CD4-positive, alpha-beta T cell treated with Interleukin-6 for 4 hours (primary cell): ENCODE measurements at places on chromosomes 1 and 21.

DNA sequence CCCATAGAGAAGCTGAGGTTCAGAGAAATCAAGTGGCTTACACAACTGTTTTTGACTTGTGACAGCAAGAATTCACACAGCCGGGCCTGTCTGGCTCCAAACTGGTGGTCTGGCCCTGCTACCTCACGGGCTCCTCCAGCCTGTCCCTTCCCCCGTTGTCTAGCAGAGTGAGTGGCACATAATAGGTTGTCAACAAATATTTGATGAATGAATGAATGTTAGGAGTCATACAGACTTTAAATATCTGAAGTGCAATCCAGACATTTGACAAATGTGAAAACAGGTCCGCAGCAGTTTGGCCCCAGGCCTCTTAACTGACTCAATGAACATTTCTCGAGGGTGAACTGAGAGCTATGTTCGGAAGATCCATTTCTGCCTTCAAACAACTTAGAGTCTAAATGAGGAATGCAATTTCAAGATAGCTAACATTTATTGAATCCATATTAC is 1.1 kb upstream of the RHOC start:
- no peak for DNase-seq

- DNase-seq, result no peak
These were observed 2.5 kb upstream of the TTLL10 start for GRCh38 chr1:1171161-1171545.

DNA sequence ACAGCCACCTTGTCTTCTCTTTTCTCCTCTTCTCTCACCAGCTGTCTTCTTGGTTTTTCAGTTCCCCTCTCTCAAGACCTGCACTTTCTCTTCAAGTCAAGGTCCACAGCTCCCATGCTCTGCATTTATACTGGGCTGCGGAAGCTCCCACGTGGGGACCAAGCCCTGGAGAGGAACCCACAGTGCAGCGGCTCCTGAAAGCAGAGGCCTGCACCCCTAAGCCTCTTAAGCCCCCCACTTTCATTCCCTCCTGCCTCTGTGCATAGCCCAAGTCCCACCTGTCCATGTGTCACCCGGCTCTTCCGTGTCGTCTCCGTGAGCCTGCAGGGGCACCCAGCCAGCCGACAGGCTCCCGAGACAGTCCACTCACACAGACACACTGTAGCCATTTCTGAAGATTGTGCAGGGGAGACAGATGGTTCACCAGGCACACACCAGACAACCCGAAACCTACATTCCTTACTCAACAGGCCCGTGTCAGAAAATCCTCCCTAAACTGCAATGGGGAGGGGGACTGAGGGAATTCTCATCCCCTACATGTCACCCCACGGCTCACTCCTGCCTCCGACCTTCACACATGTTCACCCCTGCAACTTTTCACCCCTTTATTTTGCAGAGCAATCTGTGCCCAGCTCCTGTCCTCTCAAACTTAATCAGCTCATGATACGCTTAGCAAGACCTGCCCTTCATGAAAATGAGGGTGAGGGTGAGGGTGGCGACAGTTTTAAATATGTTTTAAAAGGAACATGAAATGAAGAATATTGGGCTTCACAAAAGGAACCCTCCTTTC is 6.3 kb downstream of the MX2 start:
- no peak for DNase-seq

DNA sequence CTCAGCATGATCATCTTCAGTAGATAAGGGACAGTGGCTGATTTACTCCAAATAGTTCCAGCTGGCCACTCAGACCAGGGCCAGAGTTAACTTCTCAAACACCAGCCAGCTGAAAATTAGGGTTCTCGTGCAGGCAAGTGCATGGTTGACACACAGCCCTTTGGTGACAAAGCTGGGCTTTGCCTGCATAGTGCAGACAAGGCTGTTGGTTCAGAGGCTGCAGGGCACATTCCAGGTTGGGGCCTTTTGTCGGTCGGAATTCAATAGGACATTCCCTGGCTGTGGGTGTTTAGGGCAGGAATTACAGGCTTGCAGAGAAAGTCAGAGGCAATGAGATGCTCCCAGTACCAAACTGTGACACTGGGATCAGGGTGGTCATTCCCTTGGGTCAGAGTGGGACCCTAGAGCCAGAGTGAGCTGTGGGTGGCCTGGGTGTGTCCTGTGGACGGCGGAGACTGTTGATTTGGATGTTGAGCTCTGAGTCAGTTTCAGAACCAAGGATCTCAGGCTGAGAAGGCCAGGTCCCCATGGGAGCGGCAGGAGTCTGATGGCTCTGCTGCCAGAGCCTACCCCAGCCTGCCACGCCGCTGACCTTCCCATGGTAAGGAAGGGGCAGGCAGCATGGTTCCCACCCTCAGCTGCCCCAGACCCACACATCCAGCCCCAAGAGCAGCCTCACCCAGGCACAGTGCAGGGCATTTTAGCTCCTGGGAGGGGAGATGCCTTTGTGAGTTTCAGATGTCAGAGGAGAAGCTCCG is 56.2 kb downstream of the STUM start:
- no peak for DNase-seq

GRCh38 chr1:43858324-43858723 is 75.3 kb upstream of the ARTN start:
- no peak for DNase-seq

DNA sequence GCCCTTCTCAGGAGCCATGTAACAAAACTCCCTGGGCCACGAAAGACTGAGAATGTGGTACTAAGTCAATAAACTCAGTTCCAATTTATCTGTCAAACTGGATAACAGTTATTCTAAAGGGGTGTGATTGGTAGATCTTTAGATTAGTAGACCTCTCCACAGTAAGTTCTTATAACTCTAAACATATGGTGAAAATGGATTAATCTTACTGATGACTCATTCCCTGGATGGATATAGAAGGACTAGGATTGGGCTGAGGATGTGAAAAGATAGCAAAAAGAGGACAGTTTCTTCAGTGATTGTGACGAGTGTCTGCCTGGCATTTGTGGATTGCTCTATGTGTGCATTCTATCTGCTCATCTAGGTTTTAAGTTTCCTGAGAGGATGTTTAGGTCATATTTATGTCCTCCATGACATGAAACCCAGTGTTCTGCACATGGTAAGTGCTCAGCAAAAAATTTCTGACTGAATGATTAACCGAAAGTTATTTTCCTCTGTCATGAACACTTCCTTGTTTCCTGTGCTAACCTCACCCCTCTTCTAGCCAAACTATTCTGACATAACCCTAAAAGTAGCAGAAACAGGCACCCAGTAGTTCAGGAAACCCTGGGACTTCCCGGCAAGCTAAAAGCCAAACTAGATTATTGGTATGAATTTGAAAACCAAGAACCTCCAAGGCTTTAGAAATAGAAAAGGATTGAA is 397.5 kb upstream of the PLXNA2 start:
- no peak for DNase-seq

DNA sequence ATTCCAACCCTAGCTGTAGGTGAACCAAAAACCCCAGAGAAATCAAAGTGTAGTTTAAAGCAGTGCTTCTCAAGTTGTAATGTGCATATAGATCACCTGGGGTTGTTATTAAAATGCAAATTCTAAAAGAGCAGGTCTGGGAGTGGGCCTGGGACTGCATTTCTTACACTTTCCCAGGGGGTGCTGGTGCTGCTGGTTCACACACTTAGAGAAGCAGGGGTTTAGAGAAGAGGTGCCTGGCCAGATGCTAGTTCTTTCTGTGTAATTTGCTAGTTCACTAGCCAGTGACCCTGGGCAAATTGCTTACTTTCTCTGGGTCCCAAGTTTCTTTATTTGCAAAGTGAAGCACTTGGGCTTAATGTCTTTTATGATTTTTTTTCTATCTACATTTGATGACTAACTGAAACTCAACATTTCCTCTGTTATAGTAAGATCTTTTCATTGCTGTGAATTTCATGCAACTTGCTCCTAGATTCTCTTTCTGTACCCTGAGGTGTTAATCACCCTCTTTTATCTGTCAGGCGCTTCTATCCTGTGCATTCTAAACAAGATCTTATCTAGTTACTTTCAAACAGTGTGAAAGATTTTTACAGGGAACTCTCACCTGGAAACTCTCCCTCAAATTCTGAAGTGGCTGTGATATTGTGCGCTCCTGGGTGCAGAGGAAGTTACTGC is 141.9 kb upstream of the UBE2U start:
- no peak for DNase-seq

- no peak for DNase-seq
These were observed 34.5 kb downstream of the NTNG1 start for GRCh38 chr1:107175102-107175909.

DNA sequence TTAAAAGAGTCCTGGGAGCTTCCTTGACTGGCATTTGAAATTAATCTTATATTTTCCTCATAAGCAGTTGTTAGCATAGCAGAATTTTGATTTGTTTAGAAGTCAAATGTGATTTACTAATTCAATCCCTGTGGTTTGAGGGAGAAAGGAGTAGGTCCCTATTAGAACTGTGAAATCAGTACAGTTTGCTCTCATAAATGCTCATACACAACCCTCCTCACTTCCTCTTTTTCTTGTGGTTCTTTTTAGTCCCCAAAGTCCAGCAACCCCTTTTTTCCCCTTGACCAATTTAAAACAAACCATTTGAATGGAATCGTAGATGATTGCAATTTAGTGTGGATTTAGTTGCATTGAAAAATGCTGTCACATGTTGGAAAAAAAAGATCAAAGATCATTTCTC is 9.2 kb upstream of the IFI44 start:
- no peak for DNase-seq

DNA sequence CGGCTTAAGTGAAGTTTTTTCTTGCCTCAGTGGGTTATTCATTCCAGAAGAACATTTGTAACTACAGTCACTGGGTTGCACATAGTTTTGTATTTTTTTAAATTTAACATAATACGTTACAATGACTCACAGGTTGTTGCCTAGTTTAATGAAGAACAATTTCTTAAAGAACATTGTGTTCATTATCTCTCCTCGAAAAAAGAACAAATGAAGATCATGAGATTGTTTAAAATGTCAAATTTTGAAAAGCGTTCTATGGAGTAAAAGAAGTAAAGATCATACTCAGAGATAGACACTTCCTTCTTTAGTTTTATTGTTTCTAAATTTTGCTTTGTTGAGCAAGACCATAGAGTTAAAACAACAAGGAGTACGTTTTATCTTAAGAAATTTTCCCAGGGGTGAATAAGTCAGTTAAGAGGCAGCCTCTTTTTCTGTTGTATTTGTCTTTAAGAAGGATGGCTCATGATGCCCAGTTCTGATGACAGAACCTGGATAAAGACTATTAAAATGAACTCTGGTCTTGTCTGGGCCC is 10.5 kb upstream of the SLAMF1 start:
- DNase-seq, result no peak

GRCh38 chr1:79310609-79311008 is 304.1 kb upstream of the ADGRL4 start:
- DNase-seq, result no peak

DNA sequence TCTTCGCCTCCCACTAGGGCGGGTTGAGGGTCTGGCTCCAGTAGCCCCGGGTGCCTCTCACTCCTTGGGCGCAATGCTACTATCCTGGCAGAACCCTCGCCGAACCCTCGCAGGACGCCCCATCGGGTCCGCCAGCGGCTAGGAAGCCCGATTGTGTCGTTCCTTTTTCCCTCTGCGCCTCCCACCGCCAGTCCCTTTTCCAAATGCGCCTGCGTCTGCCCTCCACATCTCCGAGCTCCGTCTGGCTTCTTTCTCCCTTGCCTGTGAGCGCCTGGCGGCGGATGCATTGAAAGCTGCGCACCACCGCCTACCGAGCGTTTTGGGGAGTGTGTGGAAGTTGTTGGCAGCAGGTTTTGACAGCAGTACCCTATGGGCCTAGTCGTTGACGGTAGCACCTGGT is 1.0 kb upstream of the DIRAS3 start:
- no peak for DNase-seq

DNA sequence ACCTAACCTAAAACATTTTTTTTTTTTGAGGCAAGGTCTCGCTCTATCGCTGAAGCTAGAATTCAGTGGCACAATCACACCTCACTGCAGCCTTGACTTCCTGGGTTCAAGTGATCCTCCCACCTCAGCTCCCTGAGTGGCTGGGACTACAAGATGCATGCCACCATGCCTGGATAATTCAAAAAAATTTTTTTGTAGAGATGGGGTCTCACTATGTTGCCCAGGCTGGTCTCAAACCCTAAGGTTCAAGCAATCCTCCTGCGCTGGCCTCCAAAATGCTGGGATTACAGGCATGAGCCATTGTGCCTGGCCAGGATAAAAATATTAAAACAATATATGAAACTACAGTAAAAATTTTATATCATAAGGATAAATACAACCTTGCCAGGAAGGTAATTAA is 4.9 kb downstream of the LIX1L start:
- DNase-seq, result no peak

DNA sequence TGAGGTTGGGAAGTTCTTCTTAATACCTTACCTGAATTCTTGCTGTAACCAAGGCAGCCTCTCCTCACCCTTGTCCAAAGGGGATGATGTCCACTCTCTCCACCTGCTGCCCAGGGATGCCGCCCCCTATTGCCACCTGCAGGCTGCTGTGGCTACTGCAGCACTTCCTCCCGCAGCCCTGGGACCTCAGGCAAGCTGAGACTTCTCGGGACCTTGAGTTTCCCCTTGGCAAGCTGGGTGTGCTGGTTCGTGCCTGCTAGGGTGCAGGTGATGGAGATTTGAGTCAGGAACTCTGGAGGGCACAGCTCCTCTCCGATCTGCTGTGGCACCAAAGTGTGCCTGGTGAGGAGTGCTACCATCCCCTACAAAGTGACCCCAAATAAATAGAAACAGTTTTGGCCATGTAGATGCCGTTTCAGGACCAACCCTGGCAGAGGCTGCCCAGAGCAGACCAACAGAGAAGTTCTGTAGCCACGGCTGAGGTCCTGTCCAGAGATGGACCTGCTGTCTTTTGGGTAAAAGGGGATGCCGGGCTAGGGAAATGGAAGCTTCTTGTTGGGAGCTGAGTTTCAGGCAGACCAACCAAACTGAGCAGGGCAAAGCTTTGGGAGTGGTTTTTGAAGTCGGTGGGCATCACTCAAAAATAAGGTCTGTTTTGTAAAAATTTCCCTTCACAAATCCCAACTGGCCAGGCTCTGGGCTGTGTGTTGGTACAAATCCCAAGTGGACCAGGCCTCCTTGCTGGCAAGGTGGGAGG is 31.7 kb downstream of the RUNX3 start:
- DNase-seq, result peak; percentile 52

DNA sequence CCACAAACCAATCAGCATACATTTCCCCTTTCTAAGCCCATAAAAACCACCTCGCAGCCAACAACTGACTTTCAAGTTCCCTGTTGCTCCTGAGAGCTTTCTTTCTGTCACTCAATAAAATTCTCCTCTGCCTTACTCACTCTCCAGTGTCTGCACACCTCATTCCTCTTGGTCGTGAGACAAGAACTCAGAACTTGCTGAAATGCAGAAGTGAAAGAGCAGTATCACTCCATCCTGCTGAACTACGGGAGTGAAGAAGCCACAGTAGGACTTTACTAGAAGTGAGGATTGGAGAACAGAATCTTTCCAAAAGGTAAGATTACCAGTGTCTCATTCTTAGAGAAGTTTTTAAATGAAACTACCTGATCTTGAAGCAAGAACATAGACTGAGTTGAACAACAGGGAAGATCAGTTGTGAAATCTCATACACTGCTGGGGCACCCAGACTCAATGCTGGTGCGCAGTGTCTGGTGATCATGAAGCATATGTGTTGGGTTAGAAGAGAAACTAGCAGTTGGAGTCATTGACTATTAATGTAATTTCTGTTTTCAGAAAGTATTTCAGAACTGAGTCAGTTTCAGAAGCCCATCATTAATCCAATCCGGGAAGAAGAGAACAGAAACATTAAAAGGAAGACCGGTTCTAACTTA is 726.9 kb upstream of the TMPRSS15 start:
- no peak for DNase-seq
